ENCODE measurements at places on chromosomes 6 and 20.

GRCh38 chr6:71079677-71080076 is 122.8 kb upstream of the B3GAT2 start:
- DNase-seq: no peak

DNA sequence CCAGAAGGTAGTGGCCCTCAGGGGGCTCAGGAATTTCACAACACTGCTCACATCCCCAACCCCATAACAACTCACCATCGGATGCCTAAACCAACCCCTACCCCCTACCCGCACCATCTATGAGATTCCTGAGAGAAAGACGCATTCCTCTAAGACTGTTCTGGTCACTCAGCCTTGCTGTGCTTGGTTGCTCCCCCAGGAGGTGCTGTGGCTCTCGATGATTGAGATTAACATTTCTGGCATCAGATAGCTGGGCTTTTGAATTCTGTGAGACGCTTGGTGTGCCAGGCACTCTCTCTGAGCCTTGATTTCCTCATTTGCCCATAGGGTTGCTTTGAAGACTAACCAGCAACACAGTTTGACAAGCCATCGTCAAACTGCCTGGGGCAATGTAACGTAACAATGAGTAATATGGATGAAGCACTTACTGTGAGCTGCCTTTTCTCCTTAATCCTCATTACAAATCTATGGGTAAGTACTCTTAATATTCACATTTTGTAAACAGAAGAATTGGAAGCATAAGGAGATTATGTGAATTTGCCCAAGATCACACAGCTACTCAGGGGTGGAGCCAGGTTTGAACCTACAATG is 978 bp downstream of the WFDC6 start:
- DNase-seq: no peak

GRCh38 chr6:166112580-166112979 is 55.1 kb downstream of the TBXT start:
- DNase-seq: no peak

- no peak for DNase-seq
These were observed 707 bp downstream of the MAN1A1 start for GRCh38 chr6:119348748-119349360.

DNA sequence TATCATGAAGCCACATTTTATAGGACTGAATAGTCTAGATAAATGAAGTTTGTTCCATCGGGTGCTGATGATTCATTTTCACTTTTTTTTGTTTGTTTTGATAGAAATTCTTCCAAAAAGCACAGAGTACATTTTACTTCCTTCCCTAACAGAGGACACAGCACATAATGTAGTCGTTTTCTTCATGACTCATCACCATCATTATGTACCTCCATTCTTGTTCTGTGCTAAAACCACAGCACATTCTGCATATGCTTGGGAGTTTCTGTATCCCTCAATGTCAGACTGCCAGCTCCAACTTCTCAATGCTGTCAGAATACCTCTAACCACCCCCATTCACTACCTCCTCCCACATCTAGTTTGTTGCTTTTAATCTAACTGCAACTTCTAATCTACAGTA is 1004.9 kb upstream of the ADGRB3 start:
- DNase-seq: no peak

GRCh38 chr6:91667596-91667995 is 1080.7 kb upstream of the MAP3K7 start:
- no peak for DNase-seq

- DNase-seq: no peak
These were observed 79.0 kb downstream of the ADTRP start for GRCh38 chr6:11699576-11699975.

- no peak for DNase-seq
These were observed 25.7 kb downstream of the KCNK5 start for GRCh38 chr6:39203436-39204159.

DNA sequence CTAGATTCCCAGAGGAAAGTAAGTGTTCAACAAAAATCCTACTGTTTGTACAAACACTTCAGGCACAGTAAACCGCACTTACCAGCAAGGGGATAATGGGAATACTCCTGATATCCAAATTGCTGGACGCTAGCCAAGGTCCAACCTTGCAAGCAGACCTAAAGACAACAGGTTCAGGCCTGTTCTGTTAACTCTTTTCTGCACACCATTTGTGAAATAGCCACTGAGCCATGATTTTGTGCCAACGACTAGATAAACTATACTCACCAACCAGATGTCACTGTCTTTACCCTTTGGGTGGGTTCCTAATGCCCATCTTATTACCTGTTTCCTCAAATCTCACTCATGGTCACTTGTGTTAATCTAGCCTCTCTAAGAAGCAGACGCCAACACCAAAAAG is 43.5 kb downstream of the GOPC start:
- DNase-seq: no peak

DNA sequence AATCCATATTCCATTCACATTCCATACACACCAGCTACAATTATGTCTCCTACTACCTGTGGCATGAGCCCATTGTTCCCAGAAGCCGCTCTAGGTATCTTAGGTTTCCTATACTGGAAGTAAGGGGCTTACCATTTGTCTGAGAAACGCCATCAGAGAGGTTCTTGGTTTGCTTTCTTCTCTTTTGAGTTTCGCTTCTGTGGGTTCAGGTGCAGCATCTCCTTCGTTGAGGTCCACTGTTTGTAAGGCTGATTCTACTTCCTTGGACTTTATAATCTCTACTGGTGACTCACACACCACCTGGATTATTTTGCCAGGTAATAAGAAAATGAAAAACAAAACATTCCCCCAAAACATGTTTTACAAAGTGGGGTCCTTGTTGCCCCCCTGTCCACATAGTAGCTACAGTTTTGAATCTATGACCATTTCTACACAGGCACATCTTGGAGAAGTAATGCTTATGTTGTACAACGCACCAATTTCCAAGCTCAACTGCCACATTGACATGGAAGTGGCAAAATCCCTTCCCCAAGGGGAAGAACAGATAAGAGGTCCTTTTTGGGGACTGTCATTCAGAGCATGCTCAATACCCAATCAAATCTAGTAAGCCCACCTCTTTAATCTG is 103.5 kb downstream of the BCAS1 start:
- DNase-seq: no peak

GRCh38 chr6:2831392-2831791 is 10.3 kb downstream of the SERPINB1 start:
- DNase-seq: no peak

DNA sequence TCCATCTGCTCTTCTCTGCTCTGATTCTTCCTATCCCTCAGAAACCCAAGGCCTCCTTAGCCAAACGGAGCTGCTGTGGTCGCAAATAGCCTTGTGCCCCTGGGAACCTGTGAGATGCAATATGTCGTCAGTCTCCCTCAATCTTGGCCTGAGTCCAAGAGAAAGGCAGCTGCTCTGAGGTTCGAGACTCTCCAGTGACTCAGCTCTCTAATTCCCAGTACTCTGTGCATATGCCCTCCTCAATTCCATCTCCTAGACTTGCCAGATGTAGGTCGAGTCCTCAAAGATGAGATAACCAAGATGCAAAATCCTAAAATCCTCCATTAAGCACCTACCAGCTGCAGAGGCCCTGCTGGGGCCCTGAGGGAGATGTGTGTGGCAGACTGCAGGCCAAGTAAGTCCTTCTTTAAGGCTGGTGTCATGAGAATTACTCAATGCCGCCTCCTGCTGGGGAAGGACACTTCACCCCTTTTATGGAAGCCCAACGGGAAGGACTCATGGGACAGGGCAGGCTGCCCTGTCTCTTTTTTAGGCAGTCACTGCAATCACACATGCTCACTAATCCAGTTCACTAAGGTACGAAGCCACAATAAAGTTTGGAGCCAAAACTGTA is 28.5 kb downstream of the C6orf15 start:
- DNase-seq: no peak

DNA sequence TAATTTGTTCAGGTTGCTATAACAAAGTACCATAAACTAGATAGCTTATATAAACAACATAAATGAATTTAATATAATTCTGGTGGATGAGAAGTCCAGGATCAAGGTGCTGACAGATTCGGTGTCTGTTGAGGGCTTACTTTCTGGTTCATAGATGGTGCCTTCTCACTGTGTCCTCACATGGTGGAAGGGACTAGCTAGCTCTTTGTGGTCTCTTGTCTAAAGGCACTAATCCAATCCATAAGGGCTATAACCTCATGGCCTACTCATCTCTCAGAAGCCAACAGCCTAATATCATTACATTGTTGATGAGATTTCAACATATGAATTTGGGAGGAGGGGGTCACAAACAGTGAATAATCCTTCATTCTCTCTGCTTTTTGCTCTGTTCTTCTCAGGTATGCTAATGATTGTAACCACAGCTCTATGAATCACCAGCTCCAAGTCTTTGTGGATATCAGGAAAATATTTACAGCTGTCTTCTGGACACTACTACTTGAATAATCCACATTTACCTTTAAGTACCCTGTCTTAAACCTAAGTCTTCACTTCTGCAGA is 122.3 kb downstream of the NKAIN2 start:
- no peak for DNase-seq

DNA sequence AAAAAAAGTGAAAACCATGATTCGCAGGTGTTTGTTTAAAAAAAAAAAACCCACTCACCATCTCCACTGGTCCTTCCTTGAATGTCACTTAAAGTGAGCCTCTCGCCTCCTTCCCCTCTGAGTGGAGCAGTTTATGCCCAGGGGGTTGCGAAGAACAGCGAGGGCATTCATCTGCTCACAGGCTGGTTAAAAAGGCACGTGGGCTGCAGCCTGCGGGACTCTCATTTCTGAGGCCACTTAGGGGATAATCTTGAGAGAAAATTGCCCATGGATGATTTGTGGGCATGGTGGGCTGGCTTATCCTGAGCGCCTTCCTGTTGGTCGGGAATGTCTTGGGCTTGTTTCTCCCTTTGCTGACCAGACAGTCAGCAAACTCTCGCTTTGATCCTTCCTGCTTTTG is 18.9 kb downstream of the BCAS4 start:
- no peak for DNase-seq

- DNase-seq: no peak
These were observed 583.3 kb downstream of the TENT5A start for GRCh38 chr6:81169166-81169565.

DNA sequence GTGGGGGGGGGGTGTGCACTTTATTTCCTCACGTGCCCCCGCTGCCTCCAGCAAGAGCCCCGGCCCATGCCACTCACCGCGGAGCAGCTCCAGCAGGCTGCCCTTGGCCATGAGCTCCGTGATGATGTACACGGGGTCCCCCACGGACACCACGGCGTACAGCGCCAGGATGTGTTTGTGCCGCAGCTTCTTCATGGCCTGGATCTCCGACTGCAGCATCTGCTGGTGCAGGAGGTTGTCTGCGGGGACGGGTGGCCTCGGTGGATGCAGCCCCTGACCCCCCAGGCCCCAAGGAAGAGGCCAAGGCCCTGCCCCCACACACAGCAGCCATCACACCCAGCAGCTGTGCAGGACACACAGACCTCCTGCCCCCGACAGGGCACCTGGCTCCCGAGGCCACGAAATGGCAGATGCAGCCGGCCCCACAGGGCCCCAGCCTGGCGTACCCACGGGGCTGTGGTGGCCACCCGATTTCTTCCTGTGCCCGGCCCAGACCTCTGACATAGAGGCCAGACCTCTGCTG is 4.7 kb downstream of the PTK6 start:
- no peak for DNase-seq

- no peak for DNase-seq
These were observed 20.7 kb downstream of the SOX4 start for GRCh38 chr6:21614226-21614625.

- DNase-seq: no peak
These were observed 10.0 kb upstream of the TGIF2 start for GRCh38 chr20:36563374-36563773.

DNA sequence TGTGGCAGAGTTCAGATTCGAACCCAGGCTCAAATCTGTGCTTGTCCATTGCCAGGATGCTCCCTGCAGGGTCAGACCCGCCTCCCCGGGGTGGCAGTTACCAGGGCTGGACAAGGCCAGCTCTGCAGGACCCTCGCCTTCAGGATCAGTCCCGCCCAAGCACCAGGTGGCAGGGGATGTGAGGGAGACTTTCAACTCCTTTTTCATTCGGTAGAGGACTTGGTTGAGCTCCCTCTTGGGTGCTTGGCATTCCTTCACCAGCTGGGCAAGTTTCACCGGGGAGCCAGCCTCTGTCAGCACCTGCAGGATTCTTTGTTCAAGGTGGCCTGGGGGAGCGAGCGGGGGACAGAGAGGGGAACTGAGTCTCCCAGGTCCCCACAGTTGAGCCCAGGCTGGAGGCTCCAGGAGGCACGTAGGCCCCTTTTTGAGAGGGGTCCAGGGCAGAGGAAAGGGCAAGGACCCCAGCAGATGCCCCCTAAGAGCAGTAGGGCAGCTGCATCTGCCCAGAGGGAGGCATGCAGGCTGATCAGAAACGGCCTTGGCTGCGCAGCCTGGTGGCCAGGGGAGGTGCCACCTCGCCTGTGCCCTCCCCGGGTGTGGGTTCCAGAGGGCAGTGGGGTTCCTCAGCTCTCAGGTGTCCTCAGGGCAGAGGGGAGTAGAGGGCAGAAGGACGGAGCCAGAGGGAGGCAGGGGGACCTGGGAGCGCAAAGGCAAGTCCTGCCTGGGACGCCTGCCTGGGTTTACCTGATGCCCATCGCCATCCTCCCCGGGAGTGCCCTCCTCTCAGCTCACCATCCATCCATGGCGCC is 3.9 kb downstream of the ZBP1 start:
- DNase-seq: no peak

GRCh38 chr20:33839591-33839990 is 28.4 kb downstream of the CHMP4B start:
- no peak for DNase-seq

- DNase-seq: no peak
These were observed 10.9 kb upstream of the RPS6KA2 start for GRCh38 chr6:166637812-166638572.

- DNase-seq: no peak
These were observed 11.9 kb downstream of the VSTM2L start for GRCh38 chr20:37914672-37915433.

- no peak for DNase-seq
These were observed 25.1 kb upstream of the GSTA4 start for GRCh38 chr6:53020005-53020744.

DNA sequence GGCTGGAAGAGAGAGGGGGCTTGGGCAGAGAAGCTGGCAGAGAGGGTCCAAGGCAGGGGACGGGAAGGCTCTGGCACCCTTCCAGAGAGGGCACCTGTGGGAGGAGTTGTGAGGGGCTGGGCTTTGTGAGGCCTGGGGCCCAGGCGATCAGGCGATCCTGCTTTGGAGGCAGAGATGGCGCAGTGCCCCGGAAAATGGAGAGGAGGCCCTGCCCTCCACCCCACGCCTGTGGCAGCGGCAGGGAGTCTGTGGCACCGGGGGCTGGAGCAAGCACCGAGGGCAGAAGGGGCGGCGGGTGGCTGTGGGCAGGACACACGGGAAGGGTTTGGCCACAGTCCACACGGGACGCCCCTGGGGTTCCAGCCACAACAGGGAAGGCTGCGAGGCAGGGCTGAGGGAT is 36.5 kb upstream of the FNDC1 start:
- DNase-seq: no peak

DNA sequence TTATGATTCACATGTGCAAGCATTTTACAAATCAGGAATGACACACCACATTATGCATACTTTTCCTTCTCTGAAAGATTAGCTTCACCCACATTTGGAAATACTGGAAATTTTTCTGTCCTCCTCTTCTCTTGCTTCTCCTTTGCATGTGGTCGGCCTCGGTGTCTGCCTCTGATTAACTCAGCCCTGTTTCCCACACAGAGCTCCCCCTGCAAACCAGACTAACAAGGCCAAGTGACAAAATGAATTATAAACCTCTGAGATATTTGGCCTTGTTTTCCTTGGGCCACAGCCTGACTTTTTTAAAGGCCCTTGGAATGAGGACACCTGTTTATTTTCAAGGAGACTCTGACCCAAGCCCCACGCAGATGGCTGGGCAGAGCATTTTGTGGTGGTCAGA is 9.0 kb upstream of the CCN6 start:
- no peak for DNase-seq

GRCh38 chr6:4560221-4561077 is 215.8 kb upstream of the CDYL start:
- no peak for DNase-seq
